Astrocyte (in vitro differentiated cells and primary cell): ENCODE measurements at places on chromosomes 1 and 21.

- peak; percentile 80 for DNase-seq
Observed at GRCh38 chr1:119978018-119978505, 81.7 kb upstream of the ADAM30 start.

DNA sequence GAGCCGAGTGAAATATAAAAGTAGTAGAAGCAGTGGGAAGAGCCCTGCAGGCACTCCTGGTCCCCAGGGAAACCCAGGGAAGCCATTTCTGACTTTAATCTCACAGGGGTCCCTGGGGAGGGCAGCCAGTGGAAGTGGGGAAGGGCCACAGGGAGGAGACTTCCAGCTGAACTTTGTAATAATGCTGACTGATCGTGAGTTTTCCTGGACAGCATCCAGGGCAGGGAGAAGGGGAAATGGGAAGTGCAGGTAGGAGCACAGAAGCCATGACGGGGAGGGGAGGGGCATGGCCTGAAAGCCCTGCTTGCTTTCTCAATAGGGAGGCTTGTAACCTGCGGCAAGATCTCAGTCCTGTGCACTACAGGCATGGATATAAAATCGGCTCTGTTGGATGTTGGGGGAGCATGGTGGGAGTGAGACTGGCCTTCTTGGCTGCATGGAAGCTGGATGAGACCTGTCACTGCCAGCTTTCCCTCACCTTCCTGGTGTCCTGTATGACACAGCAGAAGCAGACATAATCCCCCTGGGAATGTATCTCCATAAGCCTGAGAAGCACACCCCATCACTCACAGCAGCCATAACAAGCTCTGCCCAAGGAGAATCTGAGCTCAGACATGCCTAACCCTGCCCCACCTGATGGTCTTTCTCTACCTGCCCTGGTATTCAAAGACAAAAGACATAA is 15.1 kb upstream of the MX1 start:
- no peak for DNase-seq

- no peak for DNase-seq
Observed at GRCh38 chr1:114623364-114623763, 41.9 kb upstream of the BCAS2 start.

DNA sequence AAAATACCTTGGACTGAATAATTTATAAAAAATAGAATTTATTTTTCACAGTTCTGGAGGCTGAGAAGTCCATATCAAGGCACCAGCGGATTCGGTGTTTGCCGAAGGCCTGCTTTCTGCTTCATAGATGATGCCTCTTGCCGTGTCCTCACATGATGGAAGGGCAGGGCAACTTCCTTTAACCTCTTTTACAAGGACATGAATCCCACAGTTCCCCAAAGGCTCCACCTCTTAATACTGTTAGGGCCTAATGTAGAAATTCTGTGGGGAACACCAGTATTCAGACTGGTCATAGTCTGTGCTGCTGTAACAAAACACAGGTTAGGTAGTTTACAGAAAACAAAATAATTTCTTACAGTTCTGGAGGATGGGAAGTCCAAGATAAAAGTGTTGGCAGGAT is 25.9 kb downstream of the DYRK1A start:
- no peak for DNase-seq

- DNase-seq, result no peak
Observed at GRCh38 chr21:29416268-29416667, 117.5 kb downstream of the BACH1 start.

DNA sequence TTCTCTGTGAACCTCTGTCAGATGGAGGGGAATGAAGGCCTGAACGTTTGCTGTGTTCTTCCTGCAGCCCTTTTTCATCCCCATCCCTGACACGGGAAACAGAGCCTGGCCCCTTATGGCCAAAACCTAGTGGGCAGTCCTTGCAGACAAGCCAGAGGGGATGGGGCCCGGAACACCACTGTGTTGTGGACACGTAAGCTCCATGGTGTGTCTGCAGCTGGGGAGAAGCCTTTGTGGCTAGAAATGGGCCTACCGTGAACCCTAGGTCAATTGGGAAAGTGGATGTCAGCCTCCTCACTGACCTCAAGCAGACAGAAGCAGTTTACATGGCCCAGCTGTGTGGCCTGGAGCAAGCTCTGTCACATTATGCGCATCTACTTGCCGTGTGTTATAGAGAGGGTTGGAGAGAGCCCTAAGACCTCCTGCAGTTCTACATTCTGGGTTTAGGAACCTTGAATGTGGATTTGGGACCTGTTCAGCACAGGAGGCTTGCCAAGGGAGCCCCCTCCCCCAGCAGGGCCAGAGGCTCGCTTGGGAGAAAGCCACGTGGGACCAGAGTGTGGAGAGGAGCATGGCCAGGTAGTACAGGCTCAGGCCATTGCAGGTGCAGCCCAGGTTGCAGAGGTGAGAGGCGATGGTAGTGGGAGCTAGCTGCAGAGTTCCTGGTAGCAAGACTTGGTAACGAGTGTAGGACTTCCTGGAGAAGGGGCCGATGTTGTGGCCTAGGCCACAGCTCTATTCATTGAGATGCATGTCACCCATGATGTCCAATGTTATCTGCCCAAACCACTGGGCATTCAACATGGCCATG is 20.7 kb downstream of the PARS2 start:
- DNase-seq, result no peak

- DNase-seq, result no peak
Observed at GRCh38 chr1:93549131-93549530, 101.2 kb downstream of the FNBP1L start.

GRCh38 chr1:115426231-115426771 is 88.3 kb upstream of the NGF start:
- peak; percentile 92 for DNase-seq

DNA sequence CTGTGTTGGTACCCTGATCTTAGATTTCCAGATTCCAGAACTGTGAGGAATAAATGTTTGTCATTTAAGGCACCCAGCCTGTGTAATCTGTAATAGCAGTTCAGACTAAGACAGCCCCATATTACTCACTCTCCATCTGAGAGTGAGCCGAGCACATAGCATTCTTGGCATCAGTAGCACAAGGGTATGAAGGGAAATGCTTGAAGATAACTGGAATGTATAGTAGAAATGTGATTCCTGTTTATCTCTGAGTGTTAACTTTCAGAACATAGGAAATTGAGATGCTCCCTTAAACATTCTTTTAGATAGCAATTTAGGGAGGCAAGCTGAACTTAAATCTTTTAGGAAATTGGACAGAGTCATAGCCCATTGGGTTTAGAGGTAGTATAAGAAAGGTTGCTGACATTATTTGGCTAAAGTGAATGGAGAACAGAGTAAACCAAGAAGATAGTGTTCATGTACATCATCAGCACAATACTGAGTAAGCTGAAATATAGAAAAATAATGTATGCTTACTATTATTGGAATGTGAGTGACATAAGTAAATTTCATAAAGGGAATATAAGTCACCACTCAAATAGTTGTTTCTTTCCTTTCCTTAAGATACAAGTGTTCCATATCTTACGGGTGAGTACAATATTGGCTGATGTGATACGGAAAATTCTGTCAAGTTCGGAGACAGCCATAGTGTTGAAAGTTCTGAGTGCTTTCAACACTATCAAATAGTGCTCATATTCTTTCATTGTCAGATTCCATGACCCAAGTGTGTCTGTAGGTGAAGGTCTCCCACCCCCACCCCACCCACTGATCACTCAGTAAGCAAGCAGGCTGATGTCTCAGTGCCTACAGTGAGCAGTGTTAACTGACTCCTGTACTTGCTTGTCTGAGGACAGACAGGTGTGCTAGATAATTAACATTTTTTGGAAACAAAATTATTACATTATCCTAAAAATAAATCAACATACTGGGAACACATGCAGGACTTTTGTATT is 73.7 kb downstream of the LRRC8D start:
- peak; percentile 90 for DNase-seq

DNA sequence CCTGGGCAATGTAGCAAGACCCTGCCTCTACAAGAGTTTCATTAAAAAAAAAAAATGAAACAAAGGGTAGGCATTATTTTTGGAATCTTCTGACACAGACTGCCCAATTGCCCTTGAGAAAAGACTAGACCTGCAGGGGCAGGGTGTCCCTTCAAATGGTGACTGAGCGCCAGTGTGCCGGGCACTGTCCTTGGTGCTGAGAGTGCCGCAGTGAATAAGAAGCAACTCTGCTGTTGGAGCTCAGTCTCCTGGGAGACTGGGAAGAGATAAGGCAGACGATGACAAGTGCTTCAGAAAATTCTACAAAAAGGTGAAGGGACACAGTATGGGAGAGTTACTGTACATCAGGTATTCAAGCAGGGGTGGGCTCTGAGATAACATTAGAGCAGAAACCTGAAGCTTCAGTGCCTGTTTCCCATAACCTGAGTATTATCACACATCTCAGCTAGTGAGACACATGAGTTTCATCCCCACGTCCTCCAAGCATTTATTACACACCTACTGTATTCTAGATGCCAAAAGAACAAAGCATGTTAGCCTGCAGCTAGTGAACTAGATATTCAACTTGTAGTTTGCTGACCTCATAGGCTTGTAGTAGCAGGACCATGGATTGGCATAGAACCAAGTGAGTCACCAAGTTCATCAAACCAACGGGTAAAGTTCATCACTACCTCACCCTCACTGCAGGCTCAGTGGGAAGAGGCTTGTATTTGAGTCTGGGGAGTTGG is 18.4 kb upstream of the RPL11 start:
- peak; percentile 30 for DNase-seq

DNA sequence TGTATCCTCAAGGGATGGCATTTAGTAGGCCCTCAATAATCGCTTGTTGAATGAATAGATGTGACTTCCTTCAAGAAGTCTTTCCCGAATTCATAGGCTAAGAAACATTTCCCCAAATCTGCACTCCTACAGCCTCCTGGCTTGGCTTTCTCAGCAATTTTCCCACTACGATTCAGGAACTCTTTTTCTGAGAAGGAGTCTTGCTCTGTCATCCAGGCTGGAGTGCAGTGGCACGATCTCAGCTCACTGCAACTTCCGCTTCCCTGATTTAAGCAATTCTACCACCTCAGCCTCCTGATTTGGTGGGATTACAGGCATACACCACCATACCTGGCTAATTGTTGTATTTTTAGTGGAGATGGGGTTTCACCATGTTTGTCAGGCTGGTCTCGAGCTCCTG is 37.9 kb upstream of the IFFO2 start:
- no peak for DNase-seq

GRCh38 chr1:113912594-113913311 is 7.6 kb downstream of the DCLRE1B start:
- DNase-seq, result peak; percentile 64

DNA sequence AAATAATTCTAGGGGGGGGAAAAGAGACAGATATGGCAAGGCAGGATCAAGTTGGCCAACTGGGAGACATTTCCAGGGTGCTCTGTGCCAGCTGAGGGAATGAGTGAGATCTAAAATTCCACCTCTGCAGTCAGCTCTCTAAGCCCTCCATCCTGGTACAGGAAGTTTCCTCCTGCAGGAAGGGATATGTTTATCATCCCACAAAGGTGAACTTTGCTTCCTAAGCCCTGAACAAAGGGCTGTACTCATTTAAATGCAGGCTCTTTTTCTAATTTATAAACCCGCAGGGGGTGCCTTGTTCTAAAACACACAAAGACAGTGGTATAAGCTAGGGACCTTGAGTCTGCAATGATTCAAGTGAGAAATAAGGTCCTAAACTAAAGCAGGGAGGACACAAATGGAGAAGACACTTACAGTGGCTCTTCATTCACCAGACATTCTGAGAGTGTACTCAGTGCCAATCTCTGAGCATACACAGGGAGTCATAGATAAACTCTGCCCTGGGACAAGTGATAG is 3.6 kb upstream of the TNFSF4 start:
- DNase-seq, result no peak

DNA sequence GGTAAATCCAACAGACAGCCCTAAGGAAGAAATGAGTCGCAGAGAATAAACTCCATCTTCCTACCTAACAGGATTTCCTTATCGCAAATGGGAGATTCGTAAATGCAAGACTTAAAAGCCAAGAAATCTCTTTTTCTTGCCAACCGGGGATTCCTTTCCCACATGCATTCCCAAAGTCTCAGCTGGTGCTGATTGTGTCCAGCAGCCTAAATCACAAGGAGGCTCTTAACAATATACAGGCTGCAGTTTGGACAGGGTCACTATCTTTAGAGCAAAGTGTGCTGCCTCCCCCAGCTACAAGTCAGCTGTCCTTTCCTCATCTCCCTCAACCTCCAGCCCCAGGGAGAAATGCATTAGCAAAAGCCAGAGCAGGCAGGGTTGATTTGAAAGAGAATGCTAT is 189.8 kb upstream of the PLXNA2 start:
- peak; percentile 20 for DNase-seq

GRCh38 chr1:103529746-103530145 is 4.2 kb downstream of the RNPC3 start:
- peak; percentile 39 for DNase-seq

GRCh38 chr1:53270107-53270506 is 31.8 kb upstream of the MAGOH start:
- no peak for DNase-seq

- DNase-seq, result peak; percentile 45
Observed at GRCh38 chr21:29318354-29318753, 19.6 kb downstream of the BACH1 start.

GRCh38 chr1:147820761-147821297 is 60.4 kb upstream of the GJA5 start:
- no peak for DNase-seq

DNA sequence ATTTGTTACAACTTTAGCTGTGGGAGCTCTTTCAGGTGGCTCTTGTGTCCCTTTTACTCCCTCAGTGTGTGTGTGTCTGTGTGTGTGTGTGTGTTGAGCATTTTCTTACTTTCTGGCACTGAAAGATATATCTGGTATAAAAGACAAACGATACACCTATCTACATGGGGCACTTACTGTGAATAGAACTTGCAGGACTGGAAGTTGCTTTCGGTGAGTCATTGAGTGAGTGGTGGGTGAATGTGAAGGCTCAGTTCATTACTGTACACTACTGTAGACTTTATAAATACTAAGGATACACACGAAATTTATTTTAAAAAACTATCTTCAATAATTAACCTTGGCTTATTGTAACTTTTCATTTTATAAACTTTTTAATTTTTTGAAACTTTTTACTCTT is 38.7 kb downstream of the BTBD8 start:
- peak; percentile 39 for DNase-seq

GRCh38 chr21:37805266-37805665 is 111.0 kb downstream of the KCNJ6 start:
- DNase-seq, result no peak

- DNase-seq, result no peak
Observed at GRCh38 chr1:20361805-20362381, 71.2 kb downstream of the VWA5B1 start.

DNA sequence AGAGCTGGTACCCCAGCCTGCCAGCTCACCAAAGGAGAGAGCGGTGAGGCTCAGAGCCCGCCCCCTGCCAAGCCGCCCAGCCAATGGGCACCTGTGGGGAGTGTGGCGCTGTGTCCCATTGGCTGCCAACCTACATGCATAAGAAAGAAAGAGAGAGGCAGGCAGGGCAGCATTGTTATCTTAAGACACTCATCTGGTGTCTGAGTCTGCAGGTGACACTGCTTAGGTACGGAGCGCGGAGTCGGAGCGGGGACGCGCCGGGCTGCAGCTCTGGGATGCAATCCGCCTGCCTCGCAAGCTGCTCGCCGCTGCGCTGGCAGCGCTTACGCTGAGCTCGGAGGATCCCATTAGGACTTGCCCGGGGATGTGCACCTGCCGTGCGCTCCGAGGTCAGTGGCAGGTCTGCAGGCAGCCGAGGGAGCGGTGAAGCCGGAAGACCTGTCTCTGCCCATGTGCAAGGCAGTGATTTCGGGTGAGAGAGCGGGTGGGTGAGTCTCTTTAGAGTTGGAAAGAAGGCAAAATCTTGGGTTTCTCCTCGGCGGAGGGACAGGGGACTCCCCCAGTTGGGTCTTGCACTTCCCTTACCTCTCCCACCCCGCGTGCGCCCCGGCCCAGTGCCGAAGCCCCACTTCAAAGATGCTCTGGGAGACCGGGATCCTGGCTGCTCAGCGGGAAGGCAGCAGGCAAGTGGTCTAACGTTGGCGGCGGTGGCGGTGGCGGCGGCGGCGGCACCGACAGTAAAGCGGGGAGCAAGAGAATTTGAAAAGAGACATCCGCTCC is at the start of gene BRINP2:
Gene BRINP2 (plus strand): TSS at position 203 of the 780 bp plus-strand sequence. CDS start 58,919 bp downstream, outside the sequence.
- peak; percentile 22 for DNase-seq
